Globus pallidus (tissue), 1 donor: ENCODE measurements at places on chromosomes 12 and 14.

- no peak for DNase-seq
Measured at GRCh38 chr14:75242546-75243273, 35.9 kb upstream of the FOS start.

DNA sequence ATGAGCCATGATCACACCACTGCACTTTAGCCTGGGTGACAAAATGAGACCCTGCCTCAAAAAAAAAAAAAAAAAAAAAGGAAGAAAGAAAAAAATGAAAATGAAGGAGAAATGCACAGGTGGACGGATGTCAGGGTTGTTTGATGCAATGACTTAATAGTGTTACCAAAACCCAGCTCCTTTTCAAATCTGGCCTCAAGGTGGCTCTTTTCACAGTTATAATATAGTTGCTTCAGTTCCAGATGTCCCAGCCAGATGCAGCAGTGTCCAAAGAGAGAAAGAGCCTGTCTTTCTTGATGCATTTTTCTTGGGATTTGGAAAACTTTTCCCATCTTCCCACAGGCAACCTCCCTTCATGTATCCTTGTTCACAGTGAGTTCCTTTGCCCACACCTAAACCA, 36.5 kb downstream of the KCNMB4 start:
- peak; percentile 22 for DNase-seq

DNA sequence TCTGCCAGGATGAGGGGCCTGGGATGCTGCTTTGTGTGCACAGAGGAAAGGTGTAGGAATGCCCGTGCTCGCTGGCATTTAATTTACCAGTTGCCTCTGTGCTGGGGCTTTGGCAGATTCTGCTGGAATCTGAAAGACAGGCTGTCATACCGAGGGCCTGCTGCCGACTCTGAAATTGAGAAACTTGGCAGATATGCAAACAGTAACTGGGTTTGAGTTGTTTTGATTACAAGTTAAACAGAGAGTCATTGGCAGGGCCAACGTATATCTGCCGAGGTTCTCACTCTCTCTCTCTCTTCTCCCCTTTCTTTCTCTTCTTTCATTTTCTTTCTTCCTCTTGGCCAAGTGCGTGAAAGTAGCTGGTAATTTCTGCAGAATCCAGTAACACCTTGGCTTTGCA, 618.7 kb downstream of the VRK1 start:
- no peak for DNase-seq

- DNase-seq: no peak
Measured at GRCh38 chr12:16603916-16604575, 1.9 kb downstream of the LMO3 start.

DNA sequence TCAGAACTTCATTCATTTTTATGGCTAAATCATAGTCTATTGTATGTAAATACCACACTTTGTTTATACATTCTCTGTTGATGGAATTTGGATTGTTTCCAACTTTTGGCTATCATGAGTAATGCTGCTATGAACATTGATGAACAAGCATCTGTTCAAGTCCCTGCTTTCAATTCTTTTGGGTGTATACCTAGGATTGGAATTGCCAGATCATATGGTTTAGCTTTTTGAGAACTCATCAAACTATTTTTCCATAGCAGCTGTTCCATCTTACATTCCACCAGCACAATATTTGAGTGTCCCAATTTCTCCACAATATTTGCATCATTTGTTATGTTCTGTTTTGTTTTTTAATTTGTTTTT, 52.3 kb upstream of the CCND2 start:
- no peak for DNase-seq

DNA sequence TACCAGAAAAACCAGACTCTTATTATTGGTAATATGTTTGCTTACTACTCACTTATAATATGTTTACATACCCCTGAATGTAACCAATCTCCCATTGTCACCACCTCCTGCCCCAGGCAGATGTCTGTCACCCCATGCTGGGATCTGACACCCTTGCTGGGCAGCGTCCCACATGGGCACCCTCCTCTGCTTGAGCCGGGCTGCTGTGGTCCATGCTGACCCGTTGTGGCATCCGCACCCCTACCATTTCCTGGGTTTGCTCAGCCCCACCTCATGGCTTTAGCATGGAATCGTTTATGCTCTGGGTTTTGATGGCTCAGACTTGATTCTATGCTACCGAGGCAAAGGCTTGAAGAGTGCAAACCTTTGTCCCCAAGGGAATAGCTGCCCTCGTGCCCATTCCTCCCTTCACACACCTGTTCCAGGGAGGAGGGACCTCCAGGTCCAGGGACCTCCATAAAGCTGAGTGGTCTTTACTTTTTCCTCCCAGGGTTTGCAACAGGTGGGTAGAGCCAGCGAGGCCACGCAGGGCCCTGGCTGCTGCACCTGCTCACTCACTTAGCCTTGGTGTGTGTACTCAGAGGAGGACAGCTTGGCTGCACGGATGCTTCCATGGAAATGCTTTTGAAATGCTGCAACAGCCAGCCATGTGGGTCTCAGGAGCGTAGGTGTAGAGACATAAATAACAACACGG, 68.7 kb downstream of the PRMT8 start:
- DNase-seq: no peak

- DNase-seq: no peak
Measured at GRCh38 chr12:108899145-108899544, 19.3 kb downstream of the DAO start.

- no peak for DNase-seq
Measured at GRCh38 chr12:55723516-55724225, 3.5 kb downstream of the RDH5 start.

- no peak for DNase-seq
Measured at GRCh38 chr14:52081964-52082363, 13.1 kb upstream of the NID2 start.

- no peak for DNase-seq
Measured at GRCh38 chr14:91202234-91202974, 42.1 kb downstream of the GPR68 start.

DNA sequence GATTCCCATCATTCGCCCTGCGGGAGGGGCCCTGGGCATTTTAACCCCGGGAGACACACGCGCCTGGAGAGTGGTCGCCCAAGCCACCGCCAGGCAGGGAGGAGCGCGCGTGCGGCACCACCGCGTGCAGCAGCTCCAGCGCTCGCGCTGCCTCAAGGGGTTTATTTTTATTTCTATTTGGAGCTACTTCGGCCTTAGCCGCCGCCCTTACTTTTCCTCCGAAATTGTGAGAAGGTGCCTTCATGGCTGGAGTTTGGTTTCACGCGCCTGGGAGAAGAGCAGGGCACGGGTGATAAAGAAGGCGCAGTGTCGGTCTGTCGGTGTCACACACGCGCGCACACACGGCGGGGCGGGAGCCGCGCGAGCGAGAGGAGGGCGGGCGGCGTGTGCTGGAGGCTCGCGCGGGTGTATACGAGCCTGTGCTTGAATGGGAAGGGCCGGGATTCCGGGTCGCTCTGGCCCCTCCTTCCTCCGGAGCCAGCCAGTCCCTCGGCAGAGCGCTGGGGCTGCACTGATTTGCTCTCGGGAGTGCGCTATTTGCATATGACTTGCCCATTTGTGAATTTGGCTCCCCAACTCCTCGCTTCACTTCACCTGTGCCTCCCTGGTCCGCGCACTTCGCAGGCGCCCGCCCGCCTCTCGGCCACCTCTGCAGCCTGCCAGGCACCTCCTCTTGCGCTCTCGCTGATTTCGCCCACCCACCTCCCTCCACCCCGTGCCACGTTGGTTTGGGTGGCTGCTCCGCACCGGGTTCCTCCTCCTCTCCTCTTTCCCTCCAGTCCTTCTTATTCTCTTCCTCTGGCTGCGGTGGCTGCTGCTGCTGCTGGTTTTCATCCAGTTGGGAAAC, 932.3 kb downstream of the DIO2 start:
- DNase-seq: peak; percentile 38

GRCh38 chr12:108647585-108648287, 14.0 kb upstream of the SELPLG start:
- DNase-seq: no peak

GRCh38 chr14:96400495-96400894, 8.6 kb downstream of the AK7 start:
- DNase-seq: peak; percentile 93

DNA sequence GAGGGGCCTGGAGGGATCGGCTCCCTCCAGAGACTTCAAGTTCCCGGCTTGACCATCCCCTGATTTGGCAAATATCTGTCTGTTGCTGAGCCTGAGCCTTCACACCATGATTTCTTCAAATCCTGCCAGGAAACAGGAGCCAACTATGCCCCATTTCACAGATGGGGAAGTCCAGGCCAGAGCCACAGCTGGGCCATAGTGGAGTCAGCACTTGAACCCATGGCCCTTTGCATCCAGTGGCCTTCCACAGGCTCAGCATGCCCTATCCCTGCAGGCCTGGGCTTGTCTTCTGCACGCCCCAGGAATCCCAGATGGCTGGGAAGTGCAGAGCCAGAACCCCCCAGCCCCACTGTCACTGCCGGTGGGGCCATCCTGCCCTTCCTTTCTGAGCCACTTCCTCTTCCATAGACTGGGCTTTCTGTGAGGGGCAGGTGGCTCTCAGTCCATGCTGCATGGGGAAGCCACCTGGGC, 44.9 kb downstream of the CYP46A1 start:
- DNase-seq: no peak

- DNase-seq: no peak
Measured at GRCh38 chr14:94773655-94774343, 3.9 kb upstream of the GSC start.

DNA sequence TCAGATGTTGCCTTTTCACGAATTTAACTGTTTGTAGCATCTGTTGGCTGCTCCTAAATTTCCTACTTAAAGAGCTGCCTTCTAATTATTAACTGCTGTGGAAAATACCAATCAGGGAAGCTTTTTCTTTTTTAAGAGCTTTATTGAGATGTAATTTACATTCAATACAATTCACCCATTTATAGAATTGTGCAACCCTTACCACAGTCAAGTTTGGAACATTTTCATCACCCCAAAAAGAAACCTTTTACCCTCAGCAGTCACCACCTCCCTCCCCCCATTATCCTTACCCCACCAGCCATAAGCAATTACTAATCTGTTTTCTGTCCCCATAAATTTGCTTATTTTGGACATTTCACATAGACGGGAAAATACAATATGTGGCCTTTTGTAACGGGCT, 1.4 kb downstream of the PCNX4 start:
- no peak for DNase-seq

- DNase-seq: no peak
Measured at GRCh38 chr12:103354403-103354802, 141.4 kb downstream of the C12orf42 start.

DNA sequence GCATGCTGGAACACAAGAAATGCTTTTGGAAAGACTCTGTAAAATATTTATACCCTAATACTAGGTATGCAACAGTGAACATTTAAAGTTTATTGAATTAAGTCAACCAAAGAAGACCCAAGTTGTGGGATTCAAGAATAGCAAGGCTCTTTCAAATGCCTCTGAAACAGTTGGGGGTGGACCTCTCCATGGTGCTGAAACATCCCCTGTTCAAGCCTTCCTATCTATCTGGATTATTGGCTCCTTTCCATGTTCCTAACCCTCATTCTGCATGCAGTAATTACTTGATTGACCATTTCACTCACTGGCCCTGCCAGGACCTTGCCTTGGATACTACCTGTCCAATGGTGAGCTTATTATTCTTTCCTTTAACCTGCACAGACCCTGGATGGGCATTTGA, 349.7 kb downstream of the NRXN3 start:
- DNase-seq: peak; percentile 20

GRCh38 chr12:122659579-122659978, 43.6 kb downstream of the HCAR2 start:
- DNase-seq: no peak

DNA sequence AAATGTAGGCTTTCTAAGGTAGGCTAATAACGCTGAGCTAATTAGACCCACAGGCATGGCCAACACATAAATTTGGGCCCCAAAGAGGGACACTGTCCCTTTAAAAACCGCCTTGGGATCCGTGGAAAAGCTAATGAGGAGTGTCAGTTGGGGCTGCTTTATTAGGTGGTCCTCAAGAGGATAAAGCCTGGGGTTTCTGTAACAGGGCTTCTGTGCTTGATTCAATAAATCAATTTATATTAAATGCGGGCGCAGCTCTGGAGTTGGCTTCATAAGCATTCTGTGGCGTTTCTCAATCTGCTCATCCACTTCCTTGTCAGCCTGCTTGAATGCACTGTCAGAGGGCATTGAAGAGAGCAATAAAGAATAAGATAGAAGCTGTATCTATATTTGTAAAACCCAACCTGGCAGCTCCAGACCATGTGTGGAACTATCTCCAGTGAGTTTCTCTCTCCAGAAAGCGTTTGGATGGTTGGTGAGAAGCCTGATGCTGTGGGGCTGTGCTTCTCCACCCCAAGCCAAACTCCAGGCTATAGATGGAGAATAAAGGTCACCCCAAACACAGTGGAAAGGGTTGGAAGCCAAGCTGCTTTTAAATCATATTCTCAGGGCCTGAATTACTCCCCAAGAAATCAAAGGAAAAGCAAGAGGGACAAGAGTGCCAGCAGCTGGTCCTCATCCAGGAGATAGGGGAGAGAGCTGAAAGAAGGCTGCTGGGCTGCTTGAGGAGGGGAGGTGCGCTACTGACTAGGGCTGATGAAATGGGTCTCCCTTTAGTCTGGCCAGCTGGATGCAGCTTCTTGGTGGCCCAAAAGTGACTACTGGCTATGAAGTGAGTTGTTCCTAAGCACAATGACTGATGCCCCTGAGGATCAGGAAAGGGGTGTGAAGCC, 222.0 kb downstream of the PPM1H start:
- no peak for DNase-seq

DNA sequence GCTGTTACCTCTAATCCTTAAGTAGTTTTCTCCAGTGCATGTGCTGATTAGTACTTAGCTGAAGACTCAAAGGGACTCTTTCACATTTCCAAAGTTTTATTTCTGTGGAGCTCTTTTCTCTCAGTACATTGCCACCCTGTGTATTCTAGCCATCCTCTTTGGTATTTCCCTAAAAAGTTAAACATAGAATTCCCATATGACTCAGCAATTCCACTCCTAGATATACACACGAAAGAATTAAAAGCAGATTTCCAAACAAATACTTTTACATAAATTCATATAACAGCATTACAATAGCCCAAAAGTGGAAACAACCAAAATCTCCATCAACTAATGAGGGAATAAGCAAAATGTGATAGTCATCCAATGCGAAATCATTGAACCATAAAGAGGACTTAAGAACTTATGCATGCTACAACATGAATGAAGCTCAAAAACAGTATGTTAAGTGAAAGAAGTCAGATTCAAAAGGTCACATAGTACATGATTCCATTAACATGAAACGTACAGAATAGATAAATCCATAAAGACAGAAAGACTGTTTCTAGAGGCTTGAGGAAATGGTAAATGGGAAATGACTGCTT, 9.0 kb upstream of the NOVA1 start:
- DNase-seq: no peak
